ENCODE measurements at places on chromosomes 11 and 22.
A peak's percentile ranks its signal among the peaks of the same experiment; 100 is the strongest.

DNA sequence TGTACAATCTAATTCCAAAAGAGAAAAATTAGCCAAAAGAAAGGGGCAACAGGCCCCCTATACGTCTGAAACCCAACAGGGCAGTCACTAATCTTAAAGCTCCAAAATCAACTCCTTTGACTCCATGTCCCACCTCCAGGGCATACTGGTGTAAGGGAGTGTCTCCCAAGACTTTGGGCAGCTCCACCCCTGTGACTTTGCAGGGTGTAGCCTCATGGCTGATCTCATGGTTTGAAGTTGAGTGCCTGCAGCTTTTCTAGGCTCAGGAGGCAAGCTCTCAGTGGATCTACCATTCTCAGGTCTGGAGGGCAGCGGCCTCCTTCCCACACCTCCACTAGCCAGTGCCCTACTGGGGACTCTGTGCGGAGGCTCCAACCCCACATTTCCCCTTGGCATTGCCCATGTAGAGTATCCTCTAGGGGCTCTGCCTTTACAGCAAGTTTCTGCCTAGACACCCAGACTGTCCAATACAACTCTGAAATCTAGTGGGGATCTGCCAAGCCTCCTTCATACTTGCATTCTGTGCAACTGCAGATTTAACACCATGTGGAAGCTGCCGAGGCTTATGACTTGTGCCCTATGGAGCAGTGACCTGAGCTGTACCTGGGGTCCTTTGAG is 94.5 kb downstream of the TRIM29 start:
- no peak for DNase-seq

DNA sequence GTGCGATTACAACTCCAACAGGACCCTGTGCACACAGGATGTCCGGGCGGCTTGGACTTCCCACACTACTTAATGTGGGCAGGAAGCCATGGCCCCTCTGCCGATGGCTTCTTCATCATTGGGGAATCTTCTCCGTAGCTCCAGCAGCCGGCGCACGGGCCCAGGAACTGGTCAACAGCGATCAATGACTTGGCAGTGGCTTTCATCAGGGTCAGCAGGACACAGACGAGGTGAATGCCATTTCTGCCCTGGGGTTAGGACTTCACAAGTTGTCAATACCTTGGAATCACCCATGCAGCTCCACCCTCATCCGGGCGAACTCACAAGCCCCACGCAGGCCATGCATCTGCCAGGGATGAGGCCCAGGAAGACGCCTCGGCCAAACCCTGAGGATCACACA is 645.7 kb downstream of the BRD1 start:
- DNase-seq = no peak

- no peak for DNase-seq
Measured at GRCh38 chr22:46072981-46073682, 77.2 kb upstream of the PPARA start.

DNA sequence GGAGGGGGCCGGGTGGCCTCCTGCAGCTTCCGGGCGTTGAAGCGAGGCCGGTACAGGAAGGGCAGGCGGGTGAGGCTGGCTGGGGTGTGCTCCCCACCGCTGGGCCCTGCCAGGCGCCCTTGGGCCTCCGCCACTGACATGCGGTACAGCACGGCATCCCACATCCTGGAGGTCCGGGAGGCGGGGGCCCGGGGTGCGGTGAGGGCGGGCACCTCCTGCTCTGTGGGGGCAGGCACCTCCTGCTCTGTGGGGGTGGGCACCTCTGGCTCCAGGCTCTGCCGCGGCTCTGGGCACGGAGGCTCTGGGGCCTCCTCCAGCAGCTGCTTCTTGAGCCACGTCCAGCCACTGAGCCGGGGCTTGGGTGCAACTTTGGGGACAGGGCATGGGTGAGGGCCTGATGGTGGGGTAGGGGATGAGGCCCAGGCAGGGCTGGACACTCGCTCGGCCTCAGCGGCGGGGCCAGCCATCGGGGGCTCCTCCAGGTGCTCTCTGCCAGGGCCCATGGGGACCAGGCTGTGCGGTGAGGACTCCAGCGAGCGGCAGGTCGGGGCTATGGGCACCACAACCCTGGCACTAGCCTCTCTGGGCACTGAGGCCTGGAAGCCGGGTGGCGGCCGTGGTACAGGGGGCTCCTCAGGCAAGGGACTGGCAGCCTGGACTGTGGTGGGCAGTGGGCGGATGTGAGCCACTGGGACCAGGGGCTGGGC is 2.3 kb downstream of the PRR33 start:
- peak; percentile 57 for DNase-seq

GRCh38 chr11:60029015-60029632 is 11.1 kb upstream of the OOSP2 start:
- DNase-seq = no peak

GRCh38 chr11:118610773-118611432 is 3.5 kb downstream of the PHLDB1 start:
- peak; percentile 82 for DNase-seq

- DNase-seq = no peak
Measured at GRCh38 chr11:44633641-44634040, 68.2 kb downstream of the CD82 start.
